Progenitor cell of endocrine pancreas (in vitro differentiated cells): ENCODE measurements at places on chromosomes 6 and 20.

DNA sequence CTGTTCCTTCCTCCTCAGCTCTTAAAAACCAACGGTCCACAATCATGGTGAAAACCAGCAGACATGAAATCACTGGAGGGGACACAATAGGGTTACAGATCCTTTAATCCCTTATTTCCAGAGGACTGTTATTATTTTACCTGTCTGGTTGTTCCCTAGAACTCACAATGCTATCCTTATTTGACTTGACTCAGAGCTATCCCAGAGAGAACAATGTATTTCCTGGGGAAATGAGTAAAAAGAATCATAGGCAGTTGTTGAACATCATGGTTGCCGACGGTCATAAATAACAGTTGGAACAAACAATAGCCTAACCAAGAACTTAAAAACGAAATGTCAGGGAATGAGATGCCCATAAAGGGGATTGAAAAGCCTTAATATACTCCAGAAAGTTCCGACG, 9.3 kb downstream of the OR2H1 start:
- no peak for DNase-seq
- peaks cover 13% of the 10 kb centered on the region for H3K27me3 ChIP-seq
- H3K4me3 ChIP-seq: no peak overlapping the region
- no peaks in the 10 kb centered on the region for H3K36me3 ChIP-seq
- H3K4me1 ChIP-seq: no peaks in the 10 kb centered on the region

- DNase-seq: no peak
- no peak overlapping the region for H3K27ac ChIP-seq
- H3K4me1 ChIP-seq: peaks cover 15% of the 10 kb centered on the region
These were observed 89.9 kb upstream of the SYNDIG1 start for GRCh38 chr20:24379484-24379927.

- H3K27ac ChIP-seq: no peak overlapping the region
- H3K36me3 ChIP-seq: no peaks in the 10 kb centered on the region
- peaks cover 28% of the 10 kb centered on the region for H3K27me3 ChIP-seq
These were observed 62.0 kb upstream of the CD93 start for GRCh38 chr20:23147964-23148730.

- no peaks in the 10 kb centered on the region for H3K27me3 ChIP-seq
- H3K4me3 ChIP-seq: no peak overlapping the region
- no peak for DNase-seq
- H3K27ac ChIP-seq: no peak overlapping the region
- H3K36me3 ChIP-seq: peaks cover 2% of the 10 kb centered on the region
- no peaks in the 10 kb centered on the region for H3K4me1 ChIP-seq
These were observed 107.4 kb upstream of the NAA20 start for GRCh38 chr20:19909725-19910124.

DNA sequence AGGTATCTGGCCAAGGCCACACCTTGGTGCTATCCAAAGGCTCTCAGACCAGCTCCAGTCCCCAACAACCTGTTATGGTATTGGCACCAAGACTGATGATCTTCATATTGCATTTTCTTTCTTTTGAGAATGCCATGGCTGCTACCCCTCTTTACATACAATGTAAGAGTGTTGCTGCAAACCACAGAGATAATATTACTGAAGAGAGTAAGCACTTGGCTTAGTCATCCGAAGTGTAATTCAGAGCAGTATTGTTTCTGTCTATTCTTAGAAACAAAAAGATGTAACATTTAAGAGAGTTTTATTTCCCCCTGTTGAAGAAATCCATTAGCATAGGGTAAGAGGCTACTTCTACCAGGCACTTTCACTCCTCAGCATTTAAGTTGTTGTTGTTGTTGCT, 212.5 kb downstream of the C6orf118 start:
- H3K4me1 ChIP-seq: no peaks in the 10 kb centered on the region
- no peak for DNase-seq
- no peaks in the 10 kb centered on the region for H3K27me3 ChIP-seq
- no peak overlapping the region for H3K4me3 ChIP-seq
- no peak overlapping the region for H3K27ac ChIP-seq

DNA sequence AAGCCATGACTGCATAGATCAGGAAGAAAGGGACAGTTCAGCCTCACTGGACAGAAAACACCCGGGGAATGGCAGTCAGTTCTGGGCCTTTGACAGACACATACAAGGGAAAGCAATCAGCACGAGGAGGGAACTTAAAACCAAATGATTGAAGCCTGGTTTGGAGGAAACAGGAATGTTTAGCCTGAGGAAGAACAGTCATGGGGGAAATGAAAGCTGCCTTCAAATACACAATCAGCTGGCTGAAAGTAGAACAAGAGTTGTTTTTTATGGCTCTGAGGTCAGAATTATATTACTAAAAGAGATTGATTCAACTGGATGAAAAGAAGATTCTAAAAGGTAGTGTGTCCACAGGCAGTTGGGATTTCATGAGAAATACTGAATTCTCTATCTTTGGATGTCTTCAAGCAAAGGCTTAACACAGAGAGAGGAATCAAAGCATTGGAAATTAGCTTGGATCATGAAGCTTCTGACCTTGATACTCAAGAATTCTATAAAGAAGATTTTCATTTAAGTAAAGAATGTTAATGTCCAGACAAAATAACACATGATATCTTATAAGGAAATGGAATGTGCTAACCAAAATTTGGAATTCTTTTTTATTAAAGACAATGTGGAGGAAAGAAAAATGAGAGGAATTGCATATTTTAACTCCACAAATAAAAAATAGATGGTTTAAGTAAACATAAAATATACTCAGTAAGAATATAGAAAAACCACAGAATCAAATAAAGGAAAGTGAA, 216.6 kb downstream of the IBTK start:
- H3K4me1 ChIP-seq: no peaks in the 10 kb centered on the region
- DNase-seq: no peak
- H3K4me3 ChIP-seq: no peak overlapping the region
- H3K27ac ChIP-seq: no peak overlapping the region

GRCh38 chr6:39251406-39251805, 22.1 kb upstream of the KCNK5 start:
- no peak overlapping the region for H3K4me3 ChIP-seq
- peaks cover 5% of the 10 kb centered on the region for H3K27me3 ChIP-seq
- no peak for DNase-seq
- H3K36me3 ChIP-seq: no peaks in the 10 kb centered on the region
